ENCODE measurements at places on chromosomes 12 and 14.

- no peak for DNase-seq
Measured at GRCh38 chr12:92070054-92070863, 75.4 kb downstream of the BTG1 start.

GRCh38 chr12:53770281-53770680 is 18.5 kb upstream of the CISTR start:
- DNase-seq, result no peak

GRCh38 chr14:64760146-64760755 is 56.0 kb downstream of the PLEKHG3 start:
- DNase-seq, result peak; percentile 75

DNA sequence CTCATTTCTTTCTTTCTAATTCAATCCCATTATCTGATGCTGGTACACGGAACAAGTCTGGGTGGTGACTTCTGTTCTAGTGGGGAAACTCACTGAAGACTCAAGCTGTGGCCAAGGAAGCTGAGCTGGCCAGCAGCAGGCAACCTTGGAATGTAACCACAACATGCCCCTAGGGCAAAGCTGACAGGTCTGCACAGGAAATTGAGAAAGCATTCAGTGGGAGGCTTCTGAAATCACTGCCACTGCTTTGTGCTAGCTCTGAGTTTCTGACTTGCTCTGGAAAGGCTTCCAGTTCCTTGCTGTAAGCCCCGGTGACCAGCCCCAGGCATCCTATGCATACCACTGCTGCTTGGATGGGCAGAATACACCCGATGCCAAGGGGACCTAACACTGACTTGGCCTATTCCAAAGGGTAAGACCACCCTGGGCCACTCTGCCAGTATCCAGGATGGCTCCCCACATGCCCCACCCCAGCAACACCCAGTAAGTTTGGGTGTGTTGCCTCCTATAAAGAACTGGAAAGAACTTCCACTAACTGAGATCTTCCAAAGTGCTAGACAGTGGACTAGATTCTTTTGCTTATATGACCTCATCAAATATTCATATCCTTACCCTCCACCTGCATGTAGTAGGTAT is 84.5 kb upstream of the CDKN3 start:
- no peak for DNase-seq

DNA sequence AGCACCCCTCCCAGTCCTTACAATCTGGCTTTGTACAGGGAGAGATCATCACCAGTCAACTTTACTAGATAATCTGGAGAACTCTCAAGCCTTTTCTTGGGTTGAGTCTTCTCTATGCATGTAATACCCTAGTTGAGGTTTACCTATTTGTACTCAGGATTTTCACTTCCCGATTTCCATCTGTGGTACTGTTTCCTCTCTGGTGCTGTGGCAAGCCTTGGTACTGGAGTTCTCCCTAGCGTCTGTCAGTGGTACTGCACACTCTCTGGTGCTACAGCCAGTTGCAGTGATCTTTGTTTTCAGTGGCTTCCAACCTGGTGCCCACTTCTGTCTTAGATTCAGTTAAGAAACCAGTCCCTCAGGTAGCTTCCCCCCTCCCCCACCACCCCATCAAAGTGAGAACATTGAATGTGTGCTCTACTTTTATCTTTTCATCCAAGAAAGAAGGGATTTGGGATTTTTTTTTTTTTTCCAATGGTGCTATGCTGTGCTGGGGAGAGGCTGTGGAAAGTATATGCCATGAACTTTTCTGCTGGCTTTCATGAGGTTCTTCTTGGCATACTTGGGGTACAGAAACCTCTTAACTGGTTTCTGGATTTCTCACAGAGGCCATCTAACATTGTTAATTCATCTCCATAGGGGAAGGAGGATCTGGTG is 69.4 kb upstream of the EVL start:
- peak; percentile 84 for DNase-seq

DNA sequence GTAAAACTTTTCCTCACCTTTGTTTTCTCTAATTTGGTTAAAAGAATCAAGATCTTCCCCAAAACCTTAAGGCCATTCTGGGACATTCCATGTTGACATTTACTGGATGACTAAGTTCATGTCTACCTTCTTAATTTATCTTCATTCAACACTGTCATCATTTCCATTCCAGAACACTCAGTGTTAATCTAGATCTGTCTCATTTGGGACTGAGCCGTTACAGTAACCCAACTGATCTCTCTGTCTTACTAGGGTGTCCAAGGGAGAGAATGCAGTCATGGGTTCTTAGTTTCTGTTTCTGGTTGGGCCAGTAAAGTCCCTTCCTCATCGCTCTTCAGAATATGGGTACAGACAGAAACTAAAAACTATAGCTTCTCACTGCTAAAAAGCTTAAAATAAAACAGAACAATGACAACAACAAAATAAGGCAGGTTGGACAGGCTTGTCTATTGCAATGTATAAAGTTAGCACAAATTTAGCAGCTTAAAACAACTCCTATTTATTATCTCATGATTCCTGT is 144.8 kb downstream of the ASCL1 start:
- no peak for DNase-seq

- DNase-seq, result no peak
Measured at GRCh38 chr12:130463275-130463658, 125.6 kb downstream of the PIWIL1 start.

DNA sequence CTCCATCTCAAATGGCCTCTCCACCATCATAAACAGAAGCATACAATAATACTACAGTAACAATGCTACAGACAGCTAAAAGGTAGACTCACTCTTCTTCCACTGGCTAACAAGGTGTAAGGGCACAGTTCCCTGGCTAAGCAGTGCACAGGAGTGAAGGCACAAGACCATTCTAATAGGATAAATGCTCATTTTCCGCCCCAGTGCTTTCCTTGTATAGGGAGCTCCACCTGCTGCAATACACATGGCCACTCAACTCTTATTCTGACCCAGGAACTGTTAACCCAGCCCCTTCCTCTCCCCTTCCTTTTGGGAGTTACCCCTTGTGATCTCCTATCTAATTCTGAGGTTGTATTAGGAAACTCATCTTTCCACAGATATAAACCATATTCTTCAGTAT is 124.6 kb downstream of the KCNK10 start:
- no peak for DNase-seq

DNA sequence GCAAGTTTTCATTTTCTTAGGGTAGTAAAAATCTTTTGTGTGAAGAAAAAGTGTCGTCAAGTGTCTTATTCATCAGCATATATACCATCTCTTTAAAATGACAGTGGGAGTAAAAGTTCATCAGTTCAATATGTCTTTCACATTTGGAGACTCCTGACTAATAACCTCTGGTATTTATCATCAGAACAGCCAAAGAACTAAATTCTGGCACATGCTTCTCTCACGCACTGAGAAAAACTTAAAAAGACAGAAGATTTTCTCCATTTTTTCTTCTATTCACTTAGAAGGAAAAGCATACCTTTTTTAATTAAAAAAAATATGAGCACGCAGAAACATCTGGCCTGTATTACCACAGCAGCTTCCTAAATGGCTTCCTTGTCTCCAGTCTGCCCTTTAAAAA is 265.7 kb downstream of the AKAP6 start:
- DNase-seq, result no peak

GRCh38 chr12:7113389-7113871 is 4.4 kb upstream of the C1RL start:
- peak; percentile 69 for DNase-seq

DNA sequence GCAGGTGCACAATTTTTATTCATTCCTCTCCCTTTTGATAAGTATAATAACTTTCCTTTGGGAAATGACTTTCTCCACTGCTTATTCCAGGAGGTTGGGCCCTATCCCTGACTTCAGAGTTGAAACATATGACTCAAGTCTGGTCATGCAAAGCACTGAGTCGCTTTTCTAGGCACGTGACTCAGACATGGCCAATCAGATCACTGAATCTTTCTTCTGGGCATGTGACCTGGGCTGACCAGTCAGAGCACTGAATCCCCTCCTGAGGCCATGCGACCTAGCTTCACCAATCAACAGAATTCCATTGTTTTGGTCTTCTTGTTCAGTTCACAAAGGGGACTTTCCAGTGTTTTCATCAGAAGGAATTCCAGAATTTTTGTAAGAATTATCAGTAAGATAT is 377.1 kb upstream of the KITLG start:
- DNase-seq, result no peak

- peak; percentile 86 for DNase-seq
Measured at GRCh38 chr12:31238764-31239387, 87.1 kb downstream of the SINHCAF start.

- DNase-seq, result peak; percentile 58
Measured at GRCh38 chr12:130761537-130762318, 45.6 kb upstream of the RIMBP2 start.

- DNase-seq, result peak; percentile 74
Measured at GRCh38 chr14:95260537-95261361, 59.0 kb downstream of the CLMN start.

DNA sequence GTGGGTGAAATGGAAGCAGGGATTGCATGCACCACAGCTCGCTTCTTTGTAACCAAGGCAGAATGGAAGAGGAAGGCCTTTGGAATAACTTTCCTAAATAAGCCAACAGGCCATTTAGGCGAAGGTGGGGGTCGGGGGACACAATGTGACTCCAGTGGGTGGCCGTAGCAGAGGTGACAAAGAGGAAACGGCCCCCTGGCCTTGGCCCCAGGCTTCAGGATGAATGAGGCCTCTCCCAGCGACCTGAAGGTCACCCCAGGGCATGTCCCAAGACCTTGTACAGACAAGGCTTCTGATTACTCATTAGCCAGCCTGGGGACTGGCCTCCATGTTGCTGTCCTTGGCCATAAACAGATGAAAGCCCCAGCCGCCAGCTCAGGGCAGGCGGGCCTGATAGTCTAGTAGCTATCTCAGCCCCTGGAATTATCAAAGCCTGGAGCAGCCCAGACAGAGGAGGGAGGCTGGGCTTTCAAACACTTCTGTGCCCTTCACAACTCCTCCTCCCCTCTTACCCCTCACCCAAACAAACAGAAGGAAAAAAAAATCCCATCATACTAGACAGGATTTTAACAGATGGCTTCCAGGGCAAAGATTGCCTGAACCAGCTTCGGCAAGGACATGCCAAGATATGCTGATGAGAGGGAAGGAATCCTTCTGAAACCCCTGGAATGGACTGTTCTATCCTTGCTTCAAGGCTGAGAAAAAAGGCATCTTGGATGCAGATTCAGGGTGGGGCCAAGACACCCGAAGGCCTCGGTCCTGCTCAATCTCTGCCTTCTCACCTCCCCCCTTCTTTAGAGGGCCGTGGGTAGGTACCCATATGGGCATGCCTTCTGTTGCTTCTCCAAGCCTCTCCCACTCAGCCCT is 142.3 kb upstream of the PARP11 start:
- DNase-seq, result no peak

- DNase-seq, result peak; percentile 80
Measured at GRCh38 chr12:47900131-47901062, 4.4 kb downstream of the VDR start.

DNA sequence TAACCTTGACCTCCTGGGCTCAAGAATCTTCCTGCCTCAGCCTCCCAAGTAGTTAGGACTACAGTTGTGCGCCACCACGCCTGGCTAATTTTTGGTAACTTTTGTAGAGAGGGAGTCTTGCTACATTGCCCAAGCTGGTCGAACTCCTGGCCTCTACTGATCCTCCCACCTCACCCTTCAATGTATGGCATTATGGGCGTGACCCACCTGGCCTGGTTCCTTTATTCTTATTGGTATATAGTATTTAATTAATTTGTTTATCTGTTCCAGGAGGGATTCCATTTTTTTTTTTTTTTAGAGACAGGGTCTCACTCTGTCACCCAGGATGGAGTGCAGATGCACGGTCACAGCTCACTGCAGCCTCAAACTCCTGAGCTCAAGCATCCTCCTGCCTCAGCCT is 40.9 kb upstream of the EAPP start:
- DNase-seq, result no peak

GRCh38 chr12:121287267-121287954 is 9.1 kb downstream of the CAMKK2 start:
- DNase-seq, result peak; percentile 93
